Stimulated activated CD8-positive, alpha-beta memory T cell treated with anti-CD3 and anti-CD28 coated beads, Interleukin-2, amount 100 ng/mL, for 1 hour (primary cell): ENCODE measurements at places on chromosomes 2 and 18.

DNA sequence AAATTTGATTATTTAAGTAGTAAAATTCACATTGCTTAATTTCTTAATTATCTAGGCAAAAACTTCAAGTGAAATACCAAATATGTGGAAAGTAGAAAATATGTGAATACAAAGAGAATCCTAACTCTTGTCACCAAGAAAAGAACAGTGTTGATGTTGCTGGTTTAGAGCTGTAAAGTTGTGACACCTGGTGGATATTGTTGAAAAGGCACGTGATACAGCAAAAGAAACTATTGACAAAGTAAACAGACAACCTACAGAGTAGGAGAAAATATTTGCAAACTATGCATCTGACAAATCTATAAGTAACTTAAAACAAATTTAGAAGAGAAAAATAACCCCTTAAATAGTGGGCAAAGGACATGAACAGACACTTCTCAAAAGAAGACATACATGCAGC is 25.6 kb upstream of the ZC3H15 start:
- DNase-seq = no peak

DNA sequence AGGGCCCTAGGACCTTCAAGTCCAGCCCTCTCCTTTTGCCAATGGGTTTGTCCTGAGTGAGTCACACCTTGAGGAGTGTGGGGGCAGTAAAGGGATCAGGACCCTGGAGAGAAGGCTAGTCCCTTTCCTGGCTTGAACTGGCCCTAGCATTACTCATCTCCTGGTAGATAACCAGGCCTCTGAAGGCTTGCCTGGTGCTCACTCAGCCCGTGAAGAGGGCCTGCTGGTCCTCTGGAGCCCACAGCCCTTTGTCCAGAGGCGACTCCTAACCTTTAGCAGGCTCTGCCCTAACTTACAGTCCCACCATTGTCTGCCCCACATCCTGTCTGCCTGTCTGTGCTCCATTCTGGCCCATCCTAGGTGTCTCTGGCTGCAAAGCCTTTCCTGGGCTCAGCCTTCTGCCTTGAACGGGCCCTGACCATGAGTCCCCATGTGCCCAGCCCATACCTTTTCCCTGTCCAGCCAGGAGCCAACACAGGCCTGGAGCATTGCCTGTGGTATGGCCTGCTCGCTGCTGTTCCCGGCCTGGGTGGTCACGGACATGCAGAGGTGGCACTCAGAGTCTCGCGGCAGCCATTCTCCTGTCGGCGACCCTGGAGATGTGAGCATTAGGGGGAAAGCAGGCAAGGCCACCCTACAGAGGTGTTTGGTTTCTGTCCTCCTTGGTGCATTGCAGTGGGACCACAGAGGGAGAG is 5.0 kb downstream of the SFTPB start:
- no peak for DNase-seq

- no peak for DNase-seq
These were observed 114.1 kb downstream of the RIF1 start for GRCh38 chr2:151523850-151524249.

DNA sequence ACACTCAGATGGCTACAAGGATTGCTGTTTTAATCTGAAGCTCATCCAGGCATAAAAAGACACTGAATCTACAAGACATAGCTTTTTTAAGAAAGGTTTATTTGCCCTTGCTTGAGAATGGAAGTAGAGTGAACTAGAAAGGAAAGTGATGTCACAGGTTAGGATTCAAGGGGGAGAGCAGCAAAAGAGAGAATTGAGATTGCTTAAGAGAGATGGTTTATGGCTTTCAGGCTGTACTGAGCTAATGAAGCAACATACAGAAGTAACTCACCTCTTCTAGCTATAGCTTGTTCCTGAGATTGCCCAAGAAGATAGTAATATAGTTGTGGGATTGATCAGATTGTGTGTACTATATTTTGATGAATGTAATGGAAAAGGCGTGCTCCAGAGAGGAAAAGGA is 26.1 kb upstream of the ACVR2A start:
- DNase-seq = no peak

DNA sequence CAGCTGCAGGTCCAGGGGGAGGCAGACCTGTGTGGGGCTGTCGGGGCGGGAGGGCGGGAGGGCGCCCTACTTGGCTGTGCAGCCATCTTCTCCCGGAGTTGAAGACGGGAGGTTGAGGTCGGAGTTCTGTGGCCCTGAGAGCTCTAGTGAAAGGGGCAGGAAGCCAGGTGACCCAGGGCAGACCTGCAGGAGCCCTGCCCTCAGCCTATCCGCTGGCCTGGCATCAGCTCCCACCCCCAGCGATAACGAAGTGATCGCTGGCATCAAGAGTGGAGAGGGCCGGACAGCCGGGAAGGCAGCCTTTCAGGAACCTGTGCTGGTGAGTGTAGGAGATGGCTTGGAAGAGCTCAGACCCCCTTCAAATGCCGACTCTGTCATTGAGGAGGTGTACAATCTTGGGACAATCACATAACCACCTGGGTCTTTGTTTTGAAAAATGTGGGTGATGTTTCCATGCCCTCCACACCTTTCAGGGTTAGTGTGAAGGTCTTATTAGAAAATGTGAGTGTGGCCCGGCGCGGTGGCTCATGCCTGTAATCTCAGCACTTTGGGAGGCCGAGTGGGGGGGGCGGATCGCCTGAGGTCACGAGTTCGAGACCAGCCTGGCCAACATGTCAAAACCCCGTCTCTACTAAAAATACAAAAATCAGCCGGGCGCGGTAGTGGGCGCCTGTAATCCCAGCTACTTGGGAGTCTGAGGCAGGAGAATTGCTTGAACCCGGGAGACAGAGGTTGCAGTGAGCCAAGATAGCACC is 1.3 kb downstream of the ARHGEF4 start:
- DNase-seq = no peak

GRCh38 chr2:191321861-191322662 is 76.9 kb downstream of the MYO1B start:
- DNase-seq = no peak

DNA sequence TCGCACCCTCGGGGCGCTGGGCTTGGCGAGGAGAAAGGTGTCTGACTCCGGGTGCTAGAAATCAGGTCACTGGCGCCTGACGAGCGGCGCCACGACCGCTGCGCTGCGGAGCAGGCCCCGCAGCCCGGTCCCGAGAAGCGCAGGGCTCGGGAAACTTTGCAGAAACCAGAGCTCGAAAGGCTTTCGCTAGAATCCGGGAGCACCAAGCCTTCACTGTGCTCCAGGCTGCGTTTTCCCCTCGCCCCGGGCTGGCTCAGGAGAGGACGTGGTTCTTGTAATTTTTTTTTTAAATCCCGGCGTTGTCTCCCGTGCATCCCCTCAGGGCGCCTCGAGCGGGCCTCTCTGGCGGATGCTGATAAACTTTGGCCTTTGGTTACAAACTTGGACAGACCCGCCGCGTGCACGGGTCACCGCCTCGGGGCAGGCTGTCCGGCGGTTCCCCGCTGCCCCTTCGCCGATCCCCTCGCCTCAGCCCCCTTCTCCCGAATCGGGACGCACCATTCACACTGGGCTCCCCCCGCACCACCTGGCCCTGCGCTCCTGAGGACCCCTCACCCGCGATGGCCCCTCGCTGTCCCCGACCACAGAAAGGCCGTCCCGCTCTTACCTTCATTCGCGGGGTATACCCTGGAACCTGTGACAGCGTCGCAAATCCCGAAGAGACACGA is 419 bp downstream of the EPHA4 start:
- DNase-seq = no peak

DNA sequence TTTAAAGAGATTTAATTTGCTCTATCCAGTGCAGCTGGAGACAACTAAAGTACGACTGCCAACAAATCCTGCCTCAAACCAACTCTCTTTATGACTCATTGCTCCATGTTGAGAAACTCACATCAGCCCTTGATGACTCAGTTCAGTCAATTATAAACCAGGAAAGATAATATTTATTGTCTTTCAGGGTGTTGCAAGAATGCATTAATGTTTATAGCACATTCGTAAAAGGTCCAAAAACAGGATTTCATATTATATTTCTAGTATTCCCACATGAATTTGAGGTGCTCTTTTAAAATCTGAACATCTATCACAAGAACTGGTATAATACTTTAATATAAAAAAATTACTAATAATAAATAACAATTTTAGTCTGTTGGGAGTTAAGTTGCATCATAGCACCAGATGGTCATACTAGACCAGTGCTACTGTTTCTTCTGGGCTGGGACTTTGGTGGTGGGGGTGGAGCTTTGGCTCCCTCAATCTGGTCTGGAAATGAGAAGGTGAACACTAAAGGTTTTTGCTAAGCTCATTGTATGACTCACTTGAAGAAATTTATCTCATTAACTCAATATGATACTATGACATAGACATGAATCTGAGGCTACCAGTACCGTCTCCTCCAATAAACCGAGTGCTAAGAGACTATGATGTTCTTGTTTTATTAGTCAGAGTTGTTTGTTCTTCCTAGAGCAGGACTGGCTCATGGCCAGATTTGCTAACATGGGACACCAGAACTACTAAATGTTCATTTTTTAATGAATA is 26.6 kb upstream of the MAP3K20 start:
- DNase-seq = no peak

DNA sequence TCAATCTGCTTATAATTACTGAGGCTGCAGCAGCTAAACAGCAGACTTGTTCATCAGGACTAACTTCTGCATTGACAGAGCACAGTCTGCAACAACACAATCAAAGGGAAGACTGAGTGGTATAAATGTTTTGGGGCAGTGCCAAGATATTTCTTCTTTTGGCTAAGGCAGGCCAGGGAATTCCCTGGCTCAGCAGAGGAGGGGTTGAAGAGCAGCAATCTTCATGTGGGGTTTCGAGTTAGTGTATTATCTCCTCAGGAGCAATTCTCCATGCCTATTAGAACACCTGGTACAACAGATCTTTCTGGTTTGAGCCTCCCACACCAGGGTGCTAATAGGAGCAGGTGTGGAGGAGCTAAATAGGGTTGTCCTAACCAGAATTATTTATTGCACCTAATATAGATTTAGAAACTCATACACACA is 103.0 kb upstream of the STK17B start:
- DNase-seq = no peak

- no peak for DNase-seq
These were observed 382.8 kb downstream of the OSR1 start for GRCh38 chr2:18975506-18976167.

- no peak for DNase-seq
These were observed 68.1 kb upstream of the TLK1 start for GRCh38 chr2:171228826-171229225.

- DNase-seq = no peak
These were observed 570.3 kb downstream of the FBXO15 start for GRCh38 chr18:73577365-73577764.

DNA sequence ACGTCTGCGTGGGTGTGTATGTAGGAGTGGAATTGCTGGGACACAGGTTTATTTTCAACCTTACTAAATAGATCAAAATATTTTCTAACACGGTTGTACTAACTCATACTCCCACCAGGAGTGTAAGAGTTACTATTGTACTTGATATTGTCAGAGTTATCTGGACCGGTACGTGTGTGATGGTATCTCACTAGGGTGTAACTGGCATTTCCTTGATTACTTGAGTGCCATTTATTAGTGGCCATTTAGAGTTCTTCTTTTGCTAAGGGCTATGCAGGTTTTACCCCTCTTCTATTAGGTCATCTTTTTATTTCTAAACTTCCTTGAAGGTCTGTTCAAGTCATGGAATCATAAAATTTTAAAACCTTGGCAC is 33.5 kb downstream of the CENPO start:
- no peak for DNase-seq

GRCh38 chr2:3604991-3605961 is 10.4 kb downstream of the COLEC11 start:
- no peak for DNase-seq

GRCh38 chr2:230335461-230335863 is 8.5 kb downstream of the SP140L start:
- no peak for DNase-seq

DNA sequence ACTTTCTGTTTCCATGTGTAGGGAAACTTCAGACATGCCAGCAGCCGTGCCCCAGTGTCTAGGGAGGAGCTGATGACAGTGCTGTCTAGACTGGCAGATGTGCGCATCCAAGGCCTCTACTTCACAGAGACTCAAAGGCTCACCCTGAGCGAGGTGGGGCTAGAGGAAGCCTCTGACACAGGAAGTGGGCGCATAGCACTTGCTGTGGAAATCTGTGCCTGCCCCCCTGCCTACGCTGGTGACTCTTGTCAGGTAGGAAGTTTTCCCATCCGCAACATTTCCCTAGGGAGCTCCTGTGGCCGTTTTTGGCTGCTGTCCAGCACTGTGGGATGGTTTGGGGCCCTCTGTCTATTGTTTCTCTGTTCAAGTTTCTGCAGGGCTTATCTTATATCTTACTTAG is 143.1 kb upstream of the TTC39C start:
- DNase-seq = peak; percentile 54

- DNase-seq = no peak
These were observed 136.4 kb downstream of the SH3RF3 start for GRCh38 chr2:109265369-109265768.

DNA sequence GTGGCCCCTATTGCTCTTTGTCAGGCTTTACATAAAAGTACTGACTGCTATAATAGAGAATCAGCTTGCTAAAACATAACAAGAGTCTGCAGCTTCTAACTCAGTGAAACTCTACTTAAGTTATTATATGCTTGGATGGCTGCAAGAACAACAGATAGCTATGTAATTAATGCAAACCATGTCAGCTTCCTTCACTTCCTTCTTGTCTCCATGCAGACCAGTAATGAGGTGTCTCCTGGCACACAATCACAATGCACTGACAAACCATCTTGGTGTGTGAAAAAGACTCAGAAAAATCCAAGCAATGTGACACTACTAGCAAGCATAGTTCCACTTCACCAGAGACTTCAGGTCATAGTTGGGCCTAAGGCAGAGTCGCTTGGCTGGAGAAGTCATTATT is 2068.9 kb upstream of the PIK3C3 start:
- no peak for DNase-seq

- no peak for DNase-seq
These were observed 485.4 kb downstream of the TNS1 start for GRCh38 chr2:217517402-217517801.

DNA sequence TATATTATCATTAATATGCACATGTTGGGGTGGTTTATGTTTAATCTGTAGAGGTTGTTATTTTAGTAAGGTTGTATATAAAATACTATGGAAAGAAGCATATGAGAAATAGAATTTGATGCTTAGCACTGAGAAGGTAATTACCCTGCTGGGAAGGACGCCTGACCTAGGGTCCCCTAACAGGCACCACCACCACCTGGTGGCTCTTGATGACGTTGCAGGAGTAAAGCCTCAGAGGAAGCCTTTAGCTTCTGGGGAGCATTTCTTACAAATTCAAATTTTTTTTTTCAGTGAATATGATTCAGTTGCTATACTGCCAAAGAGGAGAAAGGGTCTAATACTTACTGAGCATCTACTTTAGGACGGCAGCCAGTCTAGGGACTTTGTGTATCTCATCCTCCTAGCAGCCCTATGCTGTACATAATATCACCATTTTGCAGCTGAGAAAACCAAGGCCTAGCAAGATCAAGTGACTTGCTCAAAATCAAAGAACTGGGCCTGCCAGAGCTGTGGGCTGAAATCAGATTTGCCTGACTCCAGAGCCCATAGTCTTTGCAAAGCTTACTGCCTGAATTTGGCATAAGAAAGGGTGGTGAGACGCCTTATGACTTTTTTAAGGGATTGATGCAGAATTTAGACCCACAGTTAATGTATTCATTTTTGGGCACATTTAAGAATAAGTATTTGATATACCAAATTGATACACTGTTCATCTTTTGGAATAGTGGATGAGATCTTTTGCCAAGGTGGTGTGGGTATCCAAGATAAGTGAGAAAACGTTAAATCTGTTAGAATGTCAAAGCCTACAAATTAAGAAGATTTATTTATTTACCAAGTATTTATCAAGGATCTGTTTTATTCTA is 78.8 kb upstream of the GAREM1 start:
- no peak for DNase-seq
